Astrocyte (in vitro differentiated cells and primary cell): ENCODE measurements at places on chromosomes 6 and 20. TPM values are rescaled to one million over a fixed set of nuclear protein-coding genes. Genes with fewer than 3 reads are reported as not detected.

DNA sequence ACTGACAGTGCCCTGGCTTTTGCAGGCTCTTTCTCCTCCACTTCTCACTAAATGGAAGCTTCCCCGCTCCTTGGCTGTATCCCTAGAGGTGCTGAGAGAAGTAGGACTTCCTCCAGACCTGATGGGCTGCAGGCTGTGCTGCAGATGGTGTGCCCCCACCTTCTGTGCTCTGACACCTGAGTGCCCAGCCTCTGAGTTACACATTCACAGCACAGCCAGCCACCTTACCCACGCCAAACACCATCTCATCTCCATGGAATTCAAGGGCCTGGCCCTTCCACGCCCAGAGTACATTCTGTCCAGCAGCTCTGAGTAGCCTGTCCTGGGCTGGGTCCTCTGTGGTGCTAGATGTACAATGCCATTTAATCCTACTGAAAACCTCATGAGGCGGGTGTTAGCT lies 5.3 kb downstream of the SFTA2 start:
- H3K4me3 ChIP-seq: no peak overlapping the region
- H3K27me3 ChIP-seq: no peaks in the 10 kb centered on the region
- no peaks in the 10 kb centered on the region for H3K4me1 ChIP-seq
- DNase-seq: peak; percentile 35
- H3K36me3 ChIP-seq: peaks cover 4% of the 10 kb centered on the region

MYLK2 gene
- total RNA-seq: 2.1 and 3.1 TPM in 2 replicates

GRCh38 chr20:41631826-41632225 lies 13.6 kb upstream of the CHD6 start:
- H3K27ac ChIP-seq: no peak overlapping the region
- H3K36me3 ChIP-seq: no peaks in the 10 kb centered on the region
- no peak overlapping the region for H3K4me3 ChIP-seq
- no peaks in the 10 kb centered on the region for H3K4me1 ChIP-seq

CNKSR3 gene
- total RNA-seq: 11.1 and 12.5 TPM in 2 replicates

- H3K4me1 ChIP-seq: no peaks in the 10 kb centered on the region
- DNase-seq: no peak
- no peaks in the 10 kb centered on the region for H3K27me3 ChIP-seq
- H3K4me3 ChIP-seq: no peak overlapping the region
- H3K36me3 ChIP-seq: no peaks in the 10 kb centered on the region
These were observed 70.6 kb upstream of the PHACTR1 start for GRCh38 chr6:12645941-12646340.
